ENCODE measurements at places on chromosomes 2 and 18.

GRCh38 chr18:55634545-55634944 is 46.6 kb upstream of the TCF4 start:
- DNase-seq = no peak

GRCh38 chr2:112683550-112684414 is 37.0 kb upstream of the NT5DC4 start:
- DNase-seq = no peak

DNA sequence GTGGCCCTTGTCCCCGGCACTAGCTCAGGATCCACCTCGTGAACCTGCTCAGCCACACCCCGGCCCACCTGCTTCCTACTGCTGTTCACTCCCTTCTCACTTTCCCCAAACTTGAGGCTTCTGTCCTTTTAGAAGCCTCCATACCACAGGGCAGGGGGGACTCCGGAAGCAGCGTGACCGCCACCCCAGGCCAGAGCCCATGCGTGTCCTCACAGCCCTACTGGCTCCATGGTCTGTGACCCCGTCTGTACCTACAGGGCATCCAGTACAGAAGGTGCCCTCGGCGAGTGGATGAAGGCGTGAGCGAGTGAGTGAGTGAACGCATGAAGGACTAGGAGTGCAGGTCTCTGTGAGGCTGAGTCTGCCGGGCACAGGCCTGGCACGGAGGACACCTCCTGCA is 253.2 kb downstream of the TWIST2 start:
- DNase-seq = no peak

- DNase-seq = no peak
Measured at GRCh38 chr2:120283649-120284048, 31.0 kb downstream of the RALB start.

- DNase-seq = no peak
Measured at GRCh38 chr18:46423226-46423805, 233.7 kb downstream of the LOXHD1 start.

DNA sequence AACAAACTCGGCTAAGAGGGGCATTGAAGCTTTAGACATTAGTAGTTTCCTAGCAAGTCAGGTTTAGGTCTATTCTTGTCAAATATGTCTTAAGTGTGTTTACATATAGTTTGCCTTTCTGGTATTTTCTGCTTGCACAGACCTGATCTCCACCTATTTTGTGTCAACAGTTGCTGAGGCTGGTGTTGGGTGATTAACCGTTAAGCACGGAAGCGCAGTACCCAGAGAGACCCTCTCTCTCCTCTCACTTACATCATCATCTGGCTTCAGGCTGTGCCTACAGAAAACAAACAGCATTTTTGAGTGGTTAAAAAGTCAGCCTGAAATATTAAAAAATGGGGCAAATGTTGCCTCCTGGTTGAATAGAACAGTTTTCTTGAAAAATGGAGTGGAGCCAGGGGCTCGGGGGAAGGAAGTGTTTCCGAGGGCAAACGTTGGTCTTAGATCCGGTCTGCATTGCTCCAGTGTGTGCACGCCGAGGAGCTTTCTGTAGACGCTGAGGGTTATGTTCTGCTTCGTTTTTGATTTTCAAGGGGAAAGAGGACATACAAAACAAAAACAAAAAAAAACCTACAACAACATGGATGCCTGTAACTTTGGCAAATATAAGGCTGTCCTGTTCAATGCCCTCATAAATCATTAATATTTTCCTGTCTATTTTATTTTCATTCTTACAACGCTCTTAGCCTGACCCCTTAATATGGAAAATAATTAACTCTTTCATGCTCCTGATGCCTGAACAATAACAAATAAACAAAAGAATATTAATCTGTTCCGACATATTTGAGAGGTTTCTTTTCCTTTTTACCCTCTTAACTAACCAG is 120.8 kb downstream of the MEIS1 start:
- DNase-seq = no peak

GRCh38 chr2:43444989-43445645 is 150.7 kb downstream of the THADA start:
- DNase-seq = no peak

- no peak for DNase-seq
Measured at GRCh38 chr2:85760371-85760770, 6.6 kb downstream of the ATOH8 start.

GRCh38 chr2:62658891-62659290 is 46.6 kb upstream of the EHBP1 start:
- no peak for DNase-seq

DNA sequence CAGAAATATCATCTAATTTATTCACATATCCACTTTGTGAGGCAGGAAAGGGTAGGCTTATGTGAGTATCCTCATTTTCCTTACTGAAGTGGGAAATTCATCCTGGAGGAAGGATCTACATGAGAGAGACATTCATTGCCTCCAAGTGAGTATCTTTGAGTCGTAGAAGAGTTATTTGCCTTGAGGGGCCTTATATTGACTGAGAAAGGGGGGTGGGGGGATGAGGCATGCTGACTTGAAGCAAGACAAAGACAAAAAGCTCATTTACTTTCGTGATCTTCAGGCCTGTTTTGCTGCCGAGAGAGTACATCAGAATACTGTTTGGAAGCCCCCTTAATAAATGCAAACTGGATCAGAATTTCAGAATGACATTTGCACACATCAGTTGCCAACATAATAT is 17.6 kb upstream of the NEDD4L start:
- DNase-seq = no peak

DNA sequence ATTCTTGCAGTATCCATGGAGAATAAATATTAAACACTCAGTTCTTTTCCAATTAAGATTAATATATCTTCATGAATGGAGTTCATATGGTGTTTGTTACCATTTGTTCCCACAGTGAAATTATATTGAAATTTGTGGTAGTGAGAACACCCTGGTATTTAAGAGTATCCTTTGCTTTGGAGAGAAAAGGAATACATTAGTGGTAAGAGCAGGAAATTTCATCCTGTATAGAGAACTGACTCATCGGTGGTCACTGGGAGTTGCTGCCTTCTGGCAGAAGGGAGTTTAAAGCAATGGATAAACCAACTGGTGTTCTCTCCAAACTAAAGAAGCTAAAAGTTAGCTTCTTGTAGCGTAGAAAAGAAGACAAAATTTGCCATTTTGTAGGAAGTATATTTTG is 107.3 kb downstream of the MYO1B start:
- no peak for DNase-seq

GRCh38 chr2:150803689-150804398 is 316.4 kb upstream of the RND3 start:
- no peak for DNase-seq

DNA sequence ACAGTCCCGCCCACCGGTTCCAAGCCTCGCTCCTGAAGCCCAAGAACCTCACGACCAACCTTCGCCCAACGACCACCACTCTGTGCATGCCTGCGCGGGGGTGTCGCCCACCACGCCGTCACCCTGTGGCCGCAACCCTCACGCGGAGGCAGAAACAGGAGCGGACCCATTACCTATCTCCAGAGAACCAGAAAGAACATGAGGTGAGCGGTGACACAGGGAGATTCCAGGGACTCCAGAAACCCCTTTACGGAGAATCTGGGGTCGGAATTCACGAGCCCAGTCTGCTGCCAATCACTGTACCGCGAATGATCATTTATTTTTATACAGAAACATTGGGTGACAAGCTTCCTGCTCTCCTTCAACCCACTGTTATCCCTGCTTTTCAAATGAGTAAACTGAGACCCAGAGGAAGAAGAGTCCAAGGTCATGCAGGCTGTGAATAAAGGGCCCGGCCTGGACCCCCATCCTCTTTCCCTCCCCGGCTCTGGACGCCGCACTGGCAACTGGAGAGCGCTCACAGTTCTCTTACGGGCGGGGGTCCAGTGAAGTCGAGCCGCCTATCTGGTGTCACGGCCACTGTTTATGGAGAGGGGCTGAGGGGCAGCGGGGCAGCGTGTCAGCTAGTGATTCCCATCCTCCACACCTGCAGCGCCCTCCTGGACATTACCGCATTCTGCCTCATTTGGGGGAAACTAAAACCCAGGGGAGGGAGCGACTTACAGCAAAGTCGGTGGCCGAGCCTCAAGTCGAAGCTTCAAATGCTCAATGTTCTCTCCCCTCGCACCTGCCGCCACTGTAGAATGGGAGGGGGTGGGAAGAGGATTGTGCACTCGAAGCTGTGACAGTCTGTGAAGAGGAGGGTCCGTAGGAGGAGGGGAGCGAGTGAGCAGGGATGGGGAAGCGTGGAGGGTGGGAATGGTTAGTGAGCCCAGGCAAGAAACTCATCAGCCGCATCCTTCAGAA is 723 bp upstream of the SLC30A3 start:
- DNase-seq = no peak

DNA sequence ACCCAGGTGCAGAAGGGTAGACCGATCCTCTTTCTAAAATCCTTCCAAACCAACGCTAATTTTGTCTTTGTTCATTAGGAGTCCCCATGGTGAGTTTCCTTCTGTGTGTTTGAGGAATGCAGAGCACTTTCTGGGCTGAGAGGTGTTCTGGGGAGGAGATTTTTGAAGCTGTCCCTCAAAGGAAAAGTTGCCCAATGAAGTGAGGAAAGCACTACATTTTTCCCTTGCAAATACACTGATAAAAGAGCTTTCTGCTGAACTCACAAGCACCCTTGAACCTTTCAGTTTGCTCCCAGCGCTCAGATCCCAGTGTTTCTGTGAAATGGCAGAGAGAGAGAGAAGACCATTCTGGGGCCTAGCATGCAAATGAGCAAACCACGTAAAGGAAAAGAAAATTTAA is 299.6 kb upstream of the FANCL start:
- no peak for DNase-seq

GRCh38 chr2:85439025-85439472 is 20.5 kb downstream of the SH2D6 start:
- DNase-seq = no peak

- no peak for DNase-seq
Measured at GRCh38 chr2:139031722-139032121, 251.5 kb upstream of the NXPH2 start.

DNA sequence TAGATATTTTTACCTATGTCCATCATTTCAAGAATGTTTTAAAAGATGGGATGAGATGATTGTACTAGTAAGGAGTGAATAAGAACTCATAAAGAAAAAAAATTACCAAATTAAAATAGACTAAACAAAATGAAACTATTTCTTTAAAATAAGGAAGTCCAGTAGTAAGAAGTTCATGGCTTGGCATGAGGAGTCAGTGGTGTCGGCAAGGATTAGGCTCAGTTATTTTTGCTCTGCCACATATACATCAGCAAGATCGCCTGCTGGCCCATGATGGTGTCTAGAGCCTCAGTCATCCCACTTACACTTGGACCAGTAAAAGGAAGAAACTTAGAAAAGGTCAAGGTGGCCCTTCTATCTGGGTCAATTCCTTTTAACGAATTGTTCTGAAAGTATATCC is 300.9 kb upstream of the SLC8A1 start:
- no peak for DNase-seq

DNA sequence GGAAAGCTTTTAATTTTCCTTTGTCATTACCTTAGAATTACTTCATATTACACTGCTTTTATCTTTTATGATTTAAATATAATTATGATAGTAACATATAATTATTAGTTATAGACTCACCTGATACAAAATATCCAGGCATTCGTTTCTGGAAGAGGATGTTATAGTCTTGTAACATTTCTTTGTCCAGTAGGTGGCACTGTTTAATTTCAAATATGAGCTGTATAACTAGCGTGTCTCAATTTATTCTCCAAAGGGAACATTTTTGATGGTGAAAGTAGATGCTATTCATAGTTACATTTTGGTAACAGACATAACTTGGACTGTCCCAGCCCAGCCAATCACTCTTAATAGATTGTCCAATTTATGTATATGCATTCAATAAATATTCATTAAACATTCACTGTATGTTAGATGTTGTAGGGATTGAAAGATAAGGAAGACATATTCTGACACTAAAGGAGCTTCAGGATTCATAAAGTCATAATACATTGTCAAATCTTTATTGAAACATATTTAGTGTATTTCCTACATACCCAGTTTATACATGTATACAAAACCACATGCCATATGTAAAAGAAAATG is 19.2 kb downstream of the DAW1 start:
- DNase-seq = no peak

GRCh38 chr2:128376241-128377041 is 57.8 kb upstream of the HS6ST1 start:
- no peak for DNase-seq

- no peak for DNase-seq
Measured at GRCh38 chr18:9647496-9648323, 33.4 kb upstream of the PPP4R1 start.

GRCh38 chr2:174503161-174503809 is 16.5 kb upstream of the GPR155 start:
- no peak for DNase-seq

GRCh38 chr2:9844036-9844483 is 786 bp downstream of the TAF1B start:
- DNase-seq = no peak

GRCh38 chr2:55092439-55092838 is 42.2 kb upstream of the RTN4 start:
- no peak for DNase-seq

DNA sequence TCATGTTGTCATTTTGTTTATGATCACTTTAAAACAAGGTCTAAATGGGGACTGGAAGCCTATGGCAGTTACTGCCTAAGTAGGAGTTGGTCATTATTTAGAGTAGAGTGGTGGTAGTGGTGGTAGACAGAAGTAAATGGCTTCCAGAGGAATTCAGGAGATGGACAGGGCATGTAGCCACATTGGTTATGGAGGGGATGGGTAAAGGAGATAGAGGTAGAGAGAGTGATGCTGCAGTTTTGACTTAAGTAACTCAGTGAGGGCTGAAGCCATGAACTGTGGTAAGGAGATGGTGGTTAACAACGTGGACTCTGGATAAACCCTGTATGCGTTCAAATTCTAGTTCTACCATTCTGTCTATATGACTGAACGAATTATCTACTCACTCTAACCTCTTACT is 61.6 kb upstream of the NOSTRIN start:
- DNase-seq = no peak

DNA sequence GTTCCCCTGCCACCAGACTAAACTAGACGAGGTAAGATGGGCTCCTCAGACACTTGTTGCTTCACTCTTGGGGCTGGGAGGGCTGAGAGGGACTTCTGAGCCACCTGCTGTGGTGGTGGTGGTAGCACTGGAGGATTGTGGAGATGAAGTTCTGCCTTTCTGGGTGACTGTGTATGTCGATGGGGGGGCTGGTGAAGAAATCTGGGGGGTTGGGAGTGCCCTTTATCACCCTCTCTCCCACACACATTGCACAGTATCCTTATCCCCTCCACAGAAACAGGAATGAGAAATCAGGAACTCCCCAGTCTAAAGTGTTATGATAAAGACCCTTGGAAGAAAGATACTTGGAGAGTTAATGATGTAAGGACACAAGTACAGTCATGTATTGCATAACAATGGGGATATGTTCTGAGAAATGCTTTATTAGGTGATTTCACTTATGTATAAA is 38.5 kb downstream of the HK2 start:
- DNase-seq = no peak

DNA sequence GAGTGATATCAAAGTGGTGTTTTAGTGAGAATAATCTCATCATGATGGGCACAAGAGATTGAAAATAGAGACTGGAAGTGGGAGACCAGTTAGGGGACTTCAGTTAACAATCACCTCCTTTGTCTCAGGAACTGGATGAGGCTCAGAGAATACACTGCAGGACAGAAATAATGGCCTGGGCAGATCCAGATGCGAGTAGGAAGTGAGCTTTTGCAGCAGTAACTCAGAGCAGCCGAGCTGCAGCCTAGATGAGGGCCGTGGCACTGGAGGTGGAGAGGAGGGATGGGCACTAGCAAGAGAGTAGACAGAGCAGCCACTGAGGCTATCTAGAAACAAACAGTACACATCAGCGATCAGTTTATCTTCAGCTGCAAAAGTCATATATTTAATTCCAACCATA is 48.6 kb downstream of the CYB5A start:
- DNase-seq = no peak

- no peak for DNase-seq
Measured at GRCh38 chr18:78786776-78787175, 192.8 kb upstream of the SALL3 start.
